ENCODE measurements at places on chromosomes 2 and 18.

DNA sequence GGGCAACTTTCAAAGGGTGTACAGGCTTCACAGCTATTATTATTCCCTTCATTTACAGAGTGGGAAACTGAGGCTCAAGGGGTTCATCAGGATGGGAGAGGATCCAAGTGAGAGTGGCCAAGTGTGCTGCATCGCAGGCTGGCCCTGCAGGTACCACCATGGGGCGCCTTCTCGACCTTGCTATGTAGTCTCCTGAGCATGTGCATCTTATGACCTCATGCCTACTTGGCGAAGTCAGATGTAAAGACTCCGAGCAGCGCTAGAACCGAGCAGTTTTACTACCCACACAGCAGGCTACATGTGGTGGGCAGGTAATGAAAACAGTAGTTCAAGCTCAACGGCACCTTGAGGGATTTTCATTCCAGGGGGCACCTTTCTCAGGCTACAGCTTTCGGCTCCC lies 42.0 kb downstream of the TFCP2L1 start:
- DNase-seq = no peak

DNA sequence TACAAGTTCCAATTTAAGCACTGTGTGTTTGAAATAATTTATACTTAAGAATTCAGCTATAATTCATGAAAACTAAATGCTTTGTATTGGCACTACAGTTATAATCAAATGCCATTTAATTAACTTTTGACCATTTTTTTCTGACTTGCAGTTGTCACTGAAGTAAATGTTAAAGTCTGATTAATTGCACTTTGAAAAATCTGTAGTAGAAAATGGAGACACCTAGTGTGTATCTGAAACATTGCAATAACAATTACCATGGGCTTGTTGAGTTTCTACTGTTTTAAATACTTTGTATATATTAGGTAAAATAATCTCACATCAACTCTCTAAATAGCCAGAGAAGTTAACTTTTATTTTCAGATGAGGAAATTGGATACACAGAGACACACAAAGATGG lies 458.6 kb upstream of the FSIP2 start:
- DNase-seq = peak; percentile 3

GRCh38 chr2:96470636-96471035 lies 34.5 kb downstream of the NEURL3 start:
- DNase-seq = peak; percentile 58

DNA sequence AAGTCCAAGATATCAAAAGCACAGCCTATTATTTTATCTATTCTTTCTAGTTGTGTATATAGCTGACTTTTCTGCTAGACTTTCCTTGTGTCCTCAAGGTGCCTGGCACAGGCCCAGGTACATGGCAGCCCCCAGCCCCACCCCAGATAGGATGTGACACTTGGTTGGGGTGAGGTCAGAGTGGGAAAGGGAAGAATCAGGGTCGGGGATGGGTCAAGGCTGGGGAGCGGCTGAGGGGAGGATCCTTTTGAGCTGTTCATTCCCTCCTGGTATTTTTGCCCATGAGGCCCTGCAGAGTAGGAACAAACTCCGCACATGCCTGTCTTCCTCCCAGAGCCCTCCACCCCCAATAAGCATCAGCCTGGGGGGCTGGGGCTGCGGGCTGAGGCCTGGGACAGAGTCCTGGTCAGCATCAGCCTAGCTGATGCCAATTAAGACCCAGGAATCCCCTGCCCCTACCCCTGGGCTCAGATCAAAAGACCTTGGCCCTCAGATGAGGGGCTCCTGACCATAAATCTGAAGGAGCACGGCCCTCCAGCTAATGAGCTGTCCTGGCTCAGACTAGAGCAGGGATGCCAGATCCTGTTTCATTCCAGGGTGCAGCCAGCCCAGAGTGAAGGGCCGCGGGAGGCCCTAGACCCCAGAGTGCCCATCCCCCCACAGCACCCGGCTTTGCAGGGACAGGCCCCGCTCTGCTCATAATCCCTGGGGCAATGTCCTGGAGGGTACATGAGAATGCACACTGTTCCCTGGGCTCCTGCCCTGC lies 85.3 kb downstream of the SDC1 start:
- no peak for DNase-seq

DNA sequence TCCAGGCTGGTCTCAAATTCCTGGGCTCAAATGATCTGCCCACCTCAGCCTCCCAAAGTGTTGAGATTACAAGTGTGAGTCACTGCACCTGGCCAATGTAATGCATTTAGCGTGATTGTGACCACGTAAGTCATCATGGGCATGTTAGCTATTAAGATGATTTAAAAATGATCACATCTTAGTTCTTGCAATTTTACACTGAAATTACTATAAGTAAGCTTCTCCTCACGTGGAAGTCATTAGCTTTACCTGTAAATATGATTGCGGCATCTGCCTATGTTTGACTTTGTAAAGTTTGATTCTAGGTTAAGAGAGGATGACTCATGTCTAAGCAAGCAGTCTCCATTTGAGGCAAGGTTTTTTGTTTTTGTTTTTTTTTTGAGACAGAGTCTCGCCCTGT lies 85.5 kb downstream of the PMAIP1 start:
- DNase-seq = no peak

DNA sequence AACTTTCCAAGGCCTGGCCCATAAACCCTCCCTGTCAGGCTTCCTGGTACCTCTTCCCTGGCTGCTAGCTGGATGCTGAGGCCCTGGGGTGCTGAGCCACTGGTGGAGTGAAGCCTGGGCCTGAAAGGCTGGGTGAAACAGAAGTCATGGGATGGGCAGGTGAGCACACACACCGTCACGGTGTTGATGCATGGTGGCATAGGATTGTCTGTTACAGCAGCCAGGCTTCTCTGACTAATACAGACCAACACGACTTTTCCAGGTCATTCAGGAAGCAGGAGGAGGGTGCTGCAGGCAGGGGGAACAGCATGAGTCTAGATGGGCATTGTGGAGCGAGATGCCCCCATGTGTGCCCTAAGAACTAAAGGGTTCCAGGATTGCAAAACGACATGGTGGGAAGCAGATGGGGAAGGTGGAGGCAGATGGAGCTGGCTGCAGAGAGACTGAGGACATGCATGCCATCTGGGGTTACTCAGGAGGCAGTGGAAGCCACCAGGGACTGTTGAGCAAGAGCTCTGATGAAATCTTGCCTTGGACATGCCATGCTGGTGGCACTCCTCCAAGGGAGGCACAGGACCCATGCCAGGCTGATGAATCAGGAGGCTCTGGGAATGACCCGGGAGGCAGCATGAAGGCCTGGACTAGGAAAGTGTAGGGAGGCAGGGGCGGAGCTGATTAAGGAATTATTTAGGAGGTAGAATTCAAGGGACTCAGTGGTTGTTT lies 480.9 kb downstream of the TSN start:
- no peak for DNase-seq

GRCh38 chr2:189854940-189855339 lies 70.7 kb downstream of the PMS1 start:
- peak; percentile 51 for DNase-seq

GRCh38 chr18:67549946-67550345 lies 33.4 kb upstream of the DSEL start:
- DNase-seq = no peak

- peak; percentile 64 for DNase-seq
Measured at GRCh38 chr2:200338692-200339091, 32.2 kb downstream of the SPATS2L start.

DNA sequence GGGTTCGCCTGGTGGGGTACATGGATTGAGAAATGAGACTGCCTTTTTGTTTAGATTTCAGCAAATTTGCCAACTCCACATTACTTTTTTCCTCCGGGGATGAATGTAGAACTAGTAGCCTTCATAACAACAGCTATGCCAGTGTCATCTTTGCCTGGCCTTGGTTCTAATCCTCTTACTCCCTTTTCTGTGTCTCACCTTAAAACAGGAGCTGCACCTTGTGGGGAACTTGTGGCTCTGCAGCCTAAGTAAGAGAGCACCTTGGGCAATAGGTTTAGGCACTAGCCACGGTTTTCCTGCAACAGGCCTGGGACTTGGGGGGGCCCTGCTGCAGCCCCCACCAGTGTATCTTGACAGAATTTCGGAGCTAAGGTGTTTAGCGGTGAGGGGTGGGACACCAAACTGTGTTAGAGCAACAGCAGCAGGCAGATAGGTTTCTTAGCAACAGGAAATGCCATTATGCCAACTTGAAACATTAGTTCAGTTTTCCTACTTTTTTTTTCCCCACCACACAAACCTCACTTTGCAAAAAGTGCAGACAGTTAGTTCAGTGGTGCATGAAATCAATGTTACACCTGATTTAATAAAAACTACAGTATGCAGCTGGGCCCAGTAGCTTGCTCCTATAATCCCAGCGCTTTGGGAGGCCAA lies 173.7 kb downstream of the PRKCE start:
- no peak for DNase-seq

DNA sequence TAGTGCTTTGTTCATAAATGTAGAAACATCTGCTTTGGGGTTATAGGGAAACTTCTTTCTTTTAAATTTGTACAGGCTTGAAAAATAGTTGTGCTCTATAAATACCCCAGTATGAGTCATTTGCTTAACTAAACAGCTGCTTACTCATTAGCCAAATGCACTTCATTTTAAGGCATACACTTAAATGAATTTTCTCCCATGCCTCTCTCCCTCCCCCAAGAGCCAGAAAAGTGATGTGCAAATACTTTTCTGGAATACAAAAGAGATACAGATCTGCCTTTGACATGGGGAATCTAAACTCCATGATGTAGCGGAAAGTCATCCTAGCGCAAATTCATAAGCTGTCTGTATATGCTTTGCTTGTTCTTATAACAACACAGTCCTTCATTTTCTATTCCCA lies 469.4 kb downstream of the DLGAP1 start:
- DNase-seq = peak; percentile 19

GRCh38 chr2:178836807-178837206 lies 29.6 kb upstream of the TTN start:
- no peak for DNase-seq

- no peak for DNase-seq
Measured at GRCh38 chr2:157866202-157866601, 9.9 kb downstream of the ACVR1 start.

DNA sequence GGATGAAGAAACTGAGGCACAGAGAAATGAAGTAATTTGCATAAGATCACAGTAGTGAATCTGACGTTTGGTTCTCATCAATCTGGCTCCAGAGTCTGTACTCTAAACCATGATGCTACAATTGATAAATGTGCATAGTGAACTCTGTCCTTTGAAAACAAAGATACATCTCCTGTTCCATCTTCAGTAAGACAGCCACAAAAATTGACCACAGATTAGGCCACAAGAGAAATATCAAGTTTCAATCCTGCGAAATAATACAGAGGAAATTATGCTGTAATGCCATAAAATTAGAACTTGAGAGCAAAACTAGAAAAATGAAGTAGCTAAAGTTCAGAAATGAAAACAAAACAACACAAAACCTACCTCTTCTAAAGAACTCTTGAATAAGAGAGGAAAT lies 28.4 kb downstream of the FAM98A start:
- DNase-seq = no peak

GRCh38 chr18:57728941-57729511 lies 74.1 kb downstream of the ATP8B1 start:
- DNase-seq = peak; percentile 78

DNA sequence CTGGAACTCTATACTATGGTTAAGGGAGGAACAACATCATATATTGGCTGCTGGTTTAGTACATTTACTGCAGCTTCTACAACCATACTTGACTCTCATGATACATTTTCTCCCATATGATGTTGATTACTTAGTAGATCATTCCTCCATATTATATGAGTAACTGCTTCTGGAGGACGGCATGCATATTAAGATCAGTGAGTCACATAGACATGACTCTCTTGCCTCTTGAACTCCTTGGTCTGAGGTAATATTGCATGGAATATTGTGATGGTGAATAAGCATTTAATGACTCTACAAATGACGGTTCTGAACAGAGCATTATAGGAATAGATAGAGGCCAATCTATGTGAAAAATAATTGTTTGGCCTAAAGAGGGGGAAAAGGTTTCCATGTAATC lies 418.8 kb upstream of the SPHKAP start:
- DNase-seq = no peak

- no peak for DNase-seq
Measured at GRCh38 chr2:48120112-48120511, 213.8 kb upstream of the FBXO11 start.
